Body of pancreas (tissue), 4 donors: ENCODE measurements at places on chromosomes 6 and 20. TPM values are rescaled to one million over a fixed set of nuclear protein-coding genes. Genes with fewer than 3 reads are reported as not detected.

- no peak for DNase-seq
These were observed at the start of gene FHL5 for GRCh38 chr6:96562886-96563285. TSS of gene FHL5 (plus strand) at chr6:96563128. CDS start at chr6:96603614, 40,486 bp downstream.

- DNase-seq: no peak
These were observed 120.4 kb downstream of the CDH26 start for GRCh38 chr20:60078351-60079250.

DNA sequence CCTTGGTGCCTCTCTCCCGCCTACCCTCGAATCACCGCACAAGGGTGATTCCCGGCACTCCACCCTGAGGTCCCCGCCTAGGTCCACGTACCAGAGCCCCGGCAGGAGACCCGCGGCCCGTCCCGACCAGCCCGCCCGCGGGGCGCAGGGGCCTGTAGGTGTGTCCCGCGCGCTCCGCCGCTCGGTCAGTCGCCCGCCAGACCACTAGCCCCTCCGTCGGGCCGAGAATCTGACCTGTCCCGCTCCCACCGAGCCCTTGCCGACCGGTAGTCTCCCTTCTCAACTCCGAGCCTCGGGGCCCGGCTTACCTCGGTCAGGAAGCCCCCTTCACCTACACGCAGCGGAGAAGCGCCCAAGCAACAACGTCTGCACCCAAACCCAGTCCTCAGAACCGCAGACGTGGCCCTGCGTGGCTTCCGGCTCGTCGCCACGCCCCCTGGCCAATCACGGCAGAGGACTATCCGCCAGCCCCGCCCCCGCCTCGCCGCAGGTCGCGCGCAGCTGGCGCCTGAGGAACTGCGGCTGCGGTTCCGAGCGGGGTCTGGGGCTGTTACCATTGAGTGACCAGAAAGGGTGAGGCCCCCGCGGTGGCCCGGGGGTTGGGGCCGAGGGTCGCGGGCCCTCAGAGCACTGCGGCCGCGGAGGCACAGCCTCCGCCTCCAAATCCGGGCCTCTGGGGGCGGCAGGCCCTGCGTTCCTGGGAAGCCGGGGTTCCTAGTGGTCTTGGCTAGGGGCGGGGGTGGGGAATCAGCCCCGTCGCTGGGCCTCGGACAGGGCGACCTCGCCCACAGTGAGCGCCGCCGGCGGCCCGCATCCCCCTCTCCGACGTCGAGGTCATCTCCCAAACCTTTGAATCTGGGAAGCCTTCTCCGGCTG lies at the start of the genes PGM3 and RWDD2A:
Gene PGM3, minus strand, starts transcription at position 395 of the 876 bp plus-strand sequence. CDS start 2,253 bp downstream, outside the sequence.
Gene RWDD2A, plus strand, starts transcription at position 487 of the 876 bp plus-strand sequence. CDS start 1,095 bp downstream, outside the sequence.
- DNase-seq: peak; percentile 94

DNA sequence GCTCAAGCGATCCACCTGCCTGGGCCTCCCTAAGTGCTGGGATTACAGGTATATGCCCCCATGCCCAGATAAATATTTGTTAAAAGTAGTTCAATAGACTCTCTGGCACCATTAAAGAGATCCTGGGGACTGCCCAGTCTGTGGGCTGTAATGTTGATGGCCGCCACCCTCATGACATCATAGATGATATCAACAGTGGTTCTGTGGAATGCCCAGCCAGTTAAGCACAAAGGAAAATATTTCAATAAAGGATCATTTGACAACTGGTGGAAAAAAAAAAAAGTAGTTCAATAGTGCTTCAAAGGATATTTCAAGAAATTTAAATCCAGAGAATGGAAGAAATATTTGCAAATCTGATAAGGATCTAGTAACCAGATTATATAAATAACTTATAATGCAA lies 1.5 kb upstream of the CRIP3 start:
- DNase-seq: no peak

- DNase-seq: no peak
These were observed 20.0 kb upstream of the VNN1 start for GRCh38 chr6:132733814-132734213.

DNA sequence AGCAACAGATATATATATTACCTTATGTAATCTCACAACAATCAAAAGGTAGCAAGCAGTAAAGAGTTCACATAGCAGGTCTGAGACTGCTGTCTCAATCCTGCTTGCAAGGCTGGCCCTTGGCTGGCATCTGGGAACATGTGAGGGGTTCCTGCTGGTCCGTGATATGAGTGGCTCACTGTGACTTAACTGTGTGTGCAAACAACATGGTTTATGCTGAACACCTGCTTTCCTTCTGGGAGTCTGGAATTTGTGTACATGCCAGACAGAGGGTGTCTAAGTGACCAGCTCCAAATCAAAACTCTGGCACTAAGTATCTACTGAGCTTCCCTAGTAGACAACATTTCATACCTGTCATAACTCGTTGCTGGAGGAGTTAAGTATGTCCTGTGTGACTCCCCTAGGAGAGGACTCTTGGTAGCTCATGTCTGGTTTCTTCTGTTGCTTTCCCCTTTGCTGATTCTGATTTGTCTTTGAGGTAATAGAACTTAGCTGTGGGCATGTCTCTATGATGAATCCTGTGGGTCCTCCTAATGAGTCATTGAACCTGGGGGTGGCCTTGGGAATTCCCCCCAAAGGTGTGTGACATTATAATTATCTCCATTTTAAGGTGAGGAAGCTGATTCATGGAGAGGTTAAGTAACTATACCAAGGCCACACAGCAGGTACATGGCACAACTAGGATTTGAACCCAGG lies 131.6 kb upstream of the NEDD9 start:
- DNase-seq: no peak

DNA sequence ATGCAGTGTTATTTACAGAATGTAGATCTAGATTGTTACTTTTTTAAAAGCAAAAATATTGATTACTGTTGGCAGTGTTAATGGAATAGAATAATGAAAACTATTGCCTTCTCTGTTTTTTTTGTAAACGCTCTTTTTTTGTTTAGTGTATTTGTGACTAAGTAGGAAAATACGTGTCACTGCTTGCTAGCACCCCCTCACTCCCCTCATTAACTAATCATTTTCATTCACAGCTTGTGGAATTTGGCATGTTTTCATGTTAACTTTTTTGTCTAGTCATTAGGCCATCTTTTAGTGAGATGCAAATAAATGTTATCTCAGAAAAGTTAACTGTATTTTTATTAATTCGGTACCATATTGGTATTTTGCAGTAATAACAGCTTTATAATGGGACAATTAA lies 29.8 kb downstream of the ADGRG6 start:
- DNase-seq: no peak

DNA sequence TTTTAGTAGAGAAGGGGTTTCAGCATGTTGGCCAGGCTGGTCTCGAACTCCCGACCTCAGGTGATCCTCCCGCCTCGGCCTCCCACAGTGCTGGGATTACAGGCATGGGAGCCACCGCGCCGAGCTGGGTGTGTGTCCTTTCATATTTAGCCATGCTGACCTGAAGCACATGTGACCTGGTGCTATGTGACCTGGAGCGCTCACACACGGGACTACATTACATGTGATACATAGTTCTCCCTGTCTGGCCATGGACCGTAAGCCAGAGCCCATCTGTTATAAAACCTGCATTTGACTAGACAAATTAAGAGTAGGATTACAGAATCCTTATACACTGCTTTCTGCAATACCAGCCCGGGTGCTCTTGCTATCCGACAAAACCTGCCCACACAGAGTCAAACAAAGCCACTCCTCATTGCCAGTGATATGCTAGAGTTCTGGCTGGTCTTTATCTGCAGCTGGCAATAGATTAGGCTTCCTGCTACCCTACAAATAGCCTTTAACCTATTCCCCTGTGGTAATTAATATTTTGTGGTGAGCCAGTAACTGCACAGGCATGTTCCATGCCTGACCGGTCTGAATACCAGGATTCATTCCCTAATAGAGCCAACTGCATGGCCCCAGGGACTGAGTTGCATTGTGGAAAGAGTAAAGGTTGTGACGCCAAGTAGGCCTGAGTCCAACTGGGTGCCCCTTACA lies 26.3 kb upstream of the FAM50B start:
- no peak for DNase-seq

DNA sequence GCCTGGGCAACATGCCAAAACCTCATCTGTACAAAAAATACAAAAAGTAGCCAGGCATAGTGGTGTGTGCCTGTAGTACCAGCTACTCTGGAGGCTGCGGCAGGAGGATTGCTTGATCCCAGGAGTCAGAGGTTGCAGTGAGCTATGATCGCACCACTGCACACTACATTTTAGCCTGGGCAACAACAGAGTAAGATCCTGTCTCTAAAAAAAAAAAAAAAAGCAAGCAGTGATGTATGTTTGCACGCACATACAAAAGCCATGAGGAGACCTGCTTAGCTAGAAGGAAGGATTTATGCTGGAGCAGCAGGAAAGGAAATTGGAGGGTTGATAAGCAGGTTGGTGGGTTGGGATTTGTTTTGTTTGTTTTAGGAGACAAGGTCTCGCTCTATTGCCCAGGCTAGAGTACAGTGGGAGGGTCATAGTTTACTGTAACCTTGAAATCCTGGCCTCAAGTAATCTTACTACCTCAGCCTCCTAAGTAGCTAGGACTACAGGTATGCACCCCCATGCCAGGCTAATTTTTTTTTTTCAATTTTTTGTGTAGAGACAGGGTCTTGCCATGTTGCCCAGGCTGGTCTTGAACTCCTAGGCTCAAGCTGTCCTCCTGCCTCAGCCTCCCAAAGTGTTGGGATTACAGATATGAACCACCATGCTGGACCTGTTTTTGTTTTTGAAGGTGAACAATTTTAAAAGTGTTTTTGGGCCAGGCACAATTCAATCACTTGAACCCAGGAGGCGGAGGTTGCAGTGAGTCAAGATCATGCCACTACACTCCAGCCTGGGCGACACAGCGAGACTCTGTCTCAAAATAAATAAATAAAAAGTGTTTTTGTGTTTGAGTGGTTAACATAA lies 4.0 kb downstream of the ZSWIM3 start:
- no peak for DNase-seq

DNA sequence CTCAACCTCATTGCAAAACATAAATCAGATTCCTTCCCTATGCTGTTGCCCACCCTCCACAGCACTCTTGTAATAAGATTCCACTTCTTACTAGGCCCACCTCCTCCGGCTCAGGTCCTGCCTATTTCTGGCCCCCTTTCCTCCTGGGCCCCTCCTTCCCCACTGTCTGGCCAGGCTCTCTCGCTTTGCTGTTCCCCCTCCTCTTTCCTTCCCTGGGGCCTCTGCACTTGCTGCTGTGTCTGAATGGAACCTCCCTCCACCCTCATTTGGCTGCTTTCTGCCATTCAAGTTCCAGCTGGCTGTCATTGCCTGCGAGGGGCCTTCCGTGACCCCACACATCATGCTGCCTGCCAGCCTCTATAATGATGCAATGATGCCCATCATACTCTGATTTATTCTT lies 38.9 kb downstream of the ARHGAP40 start:
- no peak for DNase-seq

DNA sequence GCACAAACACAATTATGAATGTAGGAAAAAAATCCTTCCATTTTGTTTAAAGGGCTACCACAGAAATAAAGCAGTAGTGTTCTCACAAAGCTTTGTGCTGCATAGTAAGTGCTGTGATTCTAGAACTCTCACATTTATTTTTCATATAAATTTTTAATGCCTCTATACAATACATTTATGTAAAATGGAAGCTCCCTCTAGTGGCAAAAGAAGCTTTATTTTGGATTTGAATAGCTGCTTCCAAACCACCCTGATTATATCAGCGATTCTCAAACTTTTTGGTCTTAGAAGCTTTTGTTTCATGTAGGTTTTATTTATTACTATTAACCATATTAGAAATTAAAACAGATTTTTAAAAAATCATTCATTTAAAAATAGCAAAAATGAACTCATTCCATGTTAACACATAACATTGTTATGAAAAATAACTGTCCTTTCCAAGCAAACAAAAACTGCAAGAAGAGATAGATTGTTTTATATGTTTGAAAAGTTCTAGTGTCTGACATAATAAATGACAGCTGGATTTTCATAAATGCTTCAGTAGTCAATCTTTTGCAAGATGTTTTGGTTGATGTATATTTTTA lies 38.4 kb downstream of the HS3ST5 start:
- DNase-seq: no peak

- no peak for DNase-seq
These were observed 42.3 kb upstream of the COL21A1 start for GRCh38 chr6:56289721-56290120.

- DNase-seq: peak; percentile 55
These were observed 12.7 kb downstream of the IGF2R start for GRCh38 chr6:159981403-159982245.

The HCRTR2 gene
- not detected for total RNA-seq

The POFUT1 gene
- total RNA-seq: 12.2 TPM

The TREM1 gene
- total RNA-seq: not detected

The SALL4 gene
- total RNA-seq: 5.9 TPM

The EPHA7 gene
- total RNA-seq: 0.33 TPM

The CCDC170 gene
- total RNA-seq: not detected

The C6orf163 gene
- total RNA-seq: 4.9 TPM

The KIAA0408 gene
- total RNA-seq: 1.3 TPM

The VPS52 gene
- total RNA-seq: 37.1 TPM
